NCI-H1436 (cell line): ENCODE measurements at places on chromosomes 2 and 18.
A peak's percentile ranks its signal among the peaks of the same experiment; 100 is the strongest.

DNA sequence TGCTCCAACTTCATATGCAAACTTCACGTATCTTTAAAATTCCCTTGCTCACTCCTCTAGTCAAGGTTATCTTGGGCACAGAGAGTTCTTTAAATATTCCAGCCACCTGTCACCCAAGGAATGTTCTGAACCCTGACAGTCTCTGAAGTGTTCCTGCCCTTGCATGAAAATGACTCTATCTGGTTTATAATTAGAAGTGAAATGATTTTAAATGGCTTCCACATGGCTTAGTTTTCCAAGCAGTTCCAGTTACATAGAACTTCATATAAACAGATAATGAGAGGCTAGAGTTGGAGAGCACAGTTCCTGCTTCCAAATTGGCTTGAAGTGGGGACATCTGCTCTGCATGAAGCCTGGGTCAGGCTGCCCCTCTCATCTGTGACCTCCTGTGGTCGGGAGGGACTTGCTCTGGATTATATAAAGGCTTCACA is 81.9 kb downstream of the SLC4A3 start:
- no peak for DNase-seq

DNA sequence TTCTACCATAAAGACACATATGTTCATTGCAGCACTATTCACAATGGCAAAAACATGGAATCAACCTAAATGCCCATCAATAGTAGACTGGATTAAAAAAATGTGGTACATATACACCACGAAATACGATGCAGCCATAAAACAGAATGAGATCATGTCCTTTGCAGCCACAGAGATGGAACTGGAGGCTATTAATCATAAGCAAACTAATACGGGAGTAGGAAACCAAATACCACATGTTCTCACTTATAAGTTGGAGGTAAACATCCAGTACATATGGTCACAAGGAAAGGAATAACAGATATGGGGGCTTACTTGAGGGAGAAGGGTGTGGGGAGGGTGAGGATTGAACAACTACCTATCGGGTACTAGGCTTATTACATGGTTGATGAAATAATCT is 7.7 kb downstream of the HMSD start:
- no peak for DNase-seq

- no peak for DNase-seq
Measured at GRCh38 chr2:19351499-19351898, 6.9 kb downstream of the OSR1 start.

- DNase-seq: no peak
Measured at GRCh38 chr2:144079803-144080202, 440.1 kb downstream of the ZEB2 start.

DNA sequence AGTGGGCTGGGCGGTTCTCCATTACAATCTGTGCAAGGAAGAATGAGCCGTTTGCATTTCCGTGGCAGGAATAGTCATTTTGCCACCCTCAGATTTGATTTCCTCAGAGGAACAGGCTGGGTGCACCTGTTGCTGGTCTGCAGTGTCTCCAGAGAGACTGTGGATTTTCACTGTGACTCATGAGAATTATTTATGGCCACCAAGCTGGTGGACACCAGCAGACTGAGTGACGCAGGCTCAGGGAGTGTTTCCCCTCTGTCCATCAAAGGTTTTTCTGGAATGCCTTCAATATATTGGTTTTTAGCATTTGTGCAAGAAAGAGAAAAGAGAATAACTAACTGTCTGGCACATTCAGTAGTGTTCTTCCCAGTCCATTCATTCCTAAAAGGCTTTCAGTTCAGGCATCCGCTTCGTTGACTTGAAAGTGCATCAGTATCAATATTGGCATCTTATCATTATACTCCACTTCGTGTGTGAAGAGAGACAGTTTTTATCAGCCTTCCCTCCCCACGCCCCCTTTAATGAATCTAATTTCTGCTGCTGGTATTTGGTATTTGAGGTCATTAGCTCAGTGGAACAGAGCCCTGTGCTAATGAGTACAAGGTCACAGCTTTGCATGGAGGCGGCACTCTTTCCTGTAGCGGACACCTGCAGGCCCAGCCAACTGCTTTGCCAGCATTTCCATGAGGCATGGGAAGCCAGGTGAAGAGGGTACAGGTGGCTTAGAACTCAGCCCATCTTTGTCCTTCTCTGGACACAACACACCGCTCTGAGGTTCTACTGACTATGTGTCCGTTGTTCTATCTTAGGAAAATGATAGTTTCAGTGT is 39.9 kb downstream of the PRKCE start:
- DNase-seq: no peak

- DNase-seq: no peak
Measured at GRCh38 chr2:38097988-38098385, 22.0 kb upstream of the CYP1B1 start.

- no peak for DNase-seq
Measured at GRCh38 chr2:128682266-128682665, 363.6 kb upstream of the HS6ST1 start.

GRCh38 chr2:18784245-18784644 is 194.9 kb upstream of the NT5C1B start:
- no peak for DNase-seq

DNA sequence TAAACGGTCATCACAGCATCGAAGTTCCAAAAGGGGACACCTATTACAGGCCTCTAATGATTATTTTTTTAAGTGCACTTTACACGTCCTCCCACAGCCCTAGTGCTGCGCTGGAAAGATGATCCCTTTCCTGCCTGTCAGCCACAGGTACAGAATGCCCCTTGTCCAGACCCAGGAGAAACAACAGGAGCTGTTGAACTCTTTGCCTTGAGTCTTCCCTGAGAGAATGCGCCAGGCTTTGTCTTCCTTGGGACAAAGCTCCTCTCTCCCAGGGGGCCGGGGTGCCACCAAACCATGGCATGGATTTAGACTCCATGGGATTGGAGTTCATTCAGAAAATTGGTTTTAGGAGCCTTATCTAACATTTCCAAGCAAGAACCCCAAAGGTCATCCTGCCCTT is 319.0 kb upstream of the SOX11 start:
- DNase-seq: peak; percentile 30

- peak; percentile 40 for DNase-seq
Measured at GRCh38 chr2:207663870-207664545, 38.8 kb upstream of the METTL21A start.

- DNase-seq: peak; percentile 74
Measured at GRCh38 chr18:80147418-80148325, 38.6 kb downstream of the ADNP2 start.

GRCh38 chr2:160924936-160925353 is 235.3 kb upstream of the TANK start:
- DNase-seq: no peak

DNA sequence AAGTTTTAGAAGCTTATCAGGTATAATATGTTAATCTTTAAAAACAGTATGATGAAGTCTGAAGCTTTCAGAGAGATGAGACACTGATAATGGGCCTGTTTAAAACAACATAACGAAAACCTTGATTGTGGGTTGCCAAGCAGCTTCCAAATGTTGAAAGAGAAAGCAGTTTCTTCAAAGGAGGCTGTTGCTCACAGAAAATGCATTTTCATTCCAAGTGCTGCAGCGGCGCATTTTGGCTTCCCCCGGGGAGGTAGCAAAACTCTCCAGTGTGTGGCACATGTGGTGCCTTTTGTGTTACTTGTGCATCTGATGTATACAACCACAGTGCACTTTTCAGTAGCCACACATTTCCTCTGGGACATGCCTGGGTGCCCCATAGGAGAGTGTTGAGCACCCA is 66.1 kb downstream of the TMEFF2 start:
- DNase-seq: no peak

DNA sequence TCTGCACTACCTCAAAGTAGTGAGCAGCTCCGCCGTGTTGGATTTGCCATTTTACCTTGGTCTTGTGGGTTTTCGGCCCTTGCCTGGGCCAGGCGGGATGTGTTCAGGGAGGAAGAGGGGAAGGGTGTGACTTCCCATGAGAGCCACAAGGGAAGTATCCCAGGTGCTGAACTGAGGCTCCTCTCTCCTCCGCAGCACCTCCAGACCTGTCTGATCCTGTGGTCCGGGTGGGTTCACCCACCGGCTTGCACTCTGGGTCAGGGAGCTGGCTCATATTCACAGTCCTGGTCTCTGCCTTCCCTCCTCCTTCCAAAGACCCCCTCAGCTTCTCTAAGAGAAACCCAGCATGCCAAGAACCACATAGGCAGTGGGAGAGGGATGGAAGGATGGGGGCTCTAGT is 235.8 kb downstream of the SEPTIN10 start:
- no peak for DNase-seq

- no peak for DNase-seq
Measured at GRCh38 chr2:65096948-65097347, 33.0 kb downstream of the RAB1A start.

GRCh38 chr18:42969366-42969765 is 146.1 kb downstream of the RIT2 start:
- no peak for DNase-seq

DNA sequence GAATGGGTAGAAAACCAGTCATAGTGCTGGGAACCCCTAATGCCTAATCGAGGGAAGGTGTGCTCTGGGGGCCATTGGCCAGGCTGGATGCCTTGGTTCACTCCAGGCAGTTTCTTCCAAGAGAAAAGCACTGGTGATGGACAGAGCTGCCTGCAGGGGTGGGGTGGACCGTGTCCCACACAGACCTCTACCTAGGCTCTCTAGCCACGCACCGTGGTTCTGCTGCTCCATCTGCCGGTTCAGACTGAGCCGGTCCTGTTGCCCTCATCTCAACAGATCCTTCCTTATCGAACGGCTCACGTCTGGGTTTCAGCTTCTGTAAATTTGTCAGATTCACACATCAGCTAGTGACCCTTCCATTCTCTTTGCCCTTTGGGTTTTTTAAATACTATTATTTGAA is 46.4 kb downstream of the RALB start:
- no peak for DNase-seq

DNA sequence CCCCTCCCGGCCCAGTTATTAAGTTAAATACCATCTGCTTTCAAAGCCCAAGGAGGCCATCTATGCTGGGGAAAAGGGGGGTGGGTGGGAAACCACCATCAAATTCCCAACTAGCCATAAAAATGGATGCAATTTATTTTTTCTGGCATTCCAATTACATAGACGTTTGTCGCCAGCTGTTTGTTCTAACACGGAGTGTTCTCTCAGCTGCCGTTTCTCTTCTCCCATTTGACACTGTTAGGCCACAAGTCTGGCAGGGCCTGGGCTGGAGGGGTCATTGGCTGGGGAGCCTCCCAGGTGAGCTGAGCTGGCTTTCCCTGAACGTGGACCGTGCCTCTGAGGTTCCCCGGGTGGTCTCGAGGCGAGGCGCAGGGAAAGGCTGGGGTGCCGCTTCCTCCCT is 16.6 kb downstream of the ATOH8 start:
- no peak for DNase-seq

GRCh38 chr2:15795426-15795825 is 144.9 kb upstream of the MYCN start:
- DNase-seq: no peak

GRCh38 chr2:163419000-163419830 is 316.6 kb downstream of the FIGN start:
- no peak for DNase-seq

GRCh38 chr18:13218368-13218991 is at the start of gene LDLRAD4:
Gene LDLRAD4, plus strand, starts transcription at chr18:13218760.
- DNase-seq: peak; percentile 39

- DNase-seq: no peak
Measured at GRCh38 chr2:210224591-210224940, 681 bp downstream of the ACADL start.

DNA sequence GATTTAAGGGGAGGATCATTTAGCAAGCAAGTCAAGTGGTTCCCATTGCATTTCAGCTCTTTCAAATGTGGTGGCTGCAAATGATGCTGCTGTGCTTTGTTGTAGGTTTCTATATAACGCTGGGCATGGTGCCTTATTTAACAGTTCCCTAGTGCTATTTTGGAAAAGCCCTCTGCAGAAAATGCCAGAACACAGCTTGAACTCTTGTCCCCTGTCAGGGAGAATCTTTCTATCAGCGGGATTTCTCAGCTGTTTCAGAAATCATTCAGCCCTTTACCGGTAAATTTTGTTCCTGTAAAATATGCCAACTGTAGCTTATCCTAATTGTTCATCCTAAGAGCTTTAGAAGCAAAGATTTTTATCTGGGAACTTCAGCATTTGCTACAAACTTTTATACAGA is 77.8 kb upstream of the DTNA start:
- DNase-seq: no peak

DNA sequence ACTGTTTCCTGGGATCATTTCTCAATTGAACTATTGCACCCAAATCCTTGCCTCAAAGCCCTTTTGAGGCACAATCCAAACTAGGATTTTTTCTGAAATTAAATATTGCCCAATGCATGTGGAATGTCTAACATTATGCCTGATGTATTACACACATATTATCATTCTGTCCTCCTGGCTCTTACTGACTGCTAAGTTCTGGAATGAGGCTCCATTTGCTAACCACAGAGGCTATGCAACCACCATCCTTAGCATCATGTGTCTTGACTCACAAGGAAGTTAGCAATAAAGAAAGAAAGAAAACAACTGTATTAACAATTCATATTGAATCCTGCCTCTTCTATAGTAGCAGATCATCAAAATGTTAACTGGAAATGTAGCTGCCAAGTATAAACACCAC is 1142.7 kb downstream of the CNTNAP5 start:
- DNase-seq: no peak

GRCh38 chr18:22456547-22456946 is 38.8 kb upstream of the CTAGE1 start:
- no peak for DNase-seq

- no peak for DNase-seq
Measured at GRCh38 chr18:74868461-74868860, 270.8 kb downstream of the ZNF407 start.

- no peak for DNase-seq
Measured at GRCh38 chr2:19098467-19099160, 259.8 kb downstream of the OSR1 start.

GRCh38 chr2:207370646-207371045 is 159.1 kb upstream of the CREB1 start:
- DNase-seq: no peak

DNA sequence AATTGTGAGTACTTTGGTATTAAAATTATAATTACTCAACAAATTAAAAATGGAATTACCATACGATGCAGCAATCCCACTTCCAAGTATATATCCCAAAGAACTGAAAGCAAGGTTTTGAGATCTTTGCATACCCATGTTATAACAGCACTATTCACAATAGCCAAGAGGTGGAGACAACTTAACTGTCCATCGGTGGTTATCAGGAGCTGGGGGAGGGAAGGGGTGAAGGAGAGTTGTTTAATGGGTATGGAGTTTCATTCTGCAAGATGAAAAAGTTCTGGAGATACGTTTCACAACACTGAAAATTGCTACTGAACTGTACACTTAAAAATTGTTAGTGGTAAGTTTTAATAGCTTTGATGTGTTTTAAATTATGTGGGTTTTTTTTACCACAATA is 25.7 kb downstream of the RAB10 start:
- DNase-seq: no peak

GRCh38 chr18:59502274-59503175 is 143.5 kb upstream of the LMAN1 start:
- no peak for DNase-seq

GRCh38 chr18:59085126-59085794 is 54.4 kb upstream of the SEC11C start:
- DNase-seq: no peak

- DNase-seq: no peak
Measured at GRCh38 chr2:112712465-112712864, 8.4 kb upstream of the NT5DC4 start.

GRCh38 chr2:215137741-215138340 is 585 bp downstream of the ABCA12 start:
- no peak for DNase-seq

- DNase-seq: no peak
Measured at GRCh38 chr2:8552293-8552801, 129.5 kb upstream of the ID2 start.

GRCh38 chr2:45884126-45884525 is 232.7 kb downstream of the PRKCE start:
- no peak for DNase-seq
